ENCODE measurements at places on chromosomes 4 and X. TPM values are rescaled to one million over a fixed set of nuclear protein-coding genes. Genes with fewer than 3 reads are reported as not detected.

CBLL2 gene
- not detected for total RNA-seq

SCFD2 gene
- total RNA-seq: 36.4 TPM

SPOCK3 gene
- not detected for total RNA-seq

MTTP gene
- not detected for total RNA-seq

AFM gene
- not detected for total RNA-seq

WAS gene
- not detected for total RNA-seq

REPS2 gene
- total RNA-seq: 3.8 TPM

P2RY8 gene
- not detected for total RNA-seq

Data from pulmonary artery endothelial cell (primary cell).